ENCODE measurements at places on chromosomes 16 and 17.

DNA sequence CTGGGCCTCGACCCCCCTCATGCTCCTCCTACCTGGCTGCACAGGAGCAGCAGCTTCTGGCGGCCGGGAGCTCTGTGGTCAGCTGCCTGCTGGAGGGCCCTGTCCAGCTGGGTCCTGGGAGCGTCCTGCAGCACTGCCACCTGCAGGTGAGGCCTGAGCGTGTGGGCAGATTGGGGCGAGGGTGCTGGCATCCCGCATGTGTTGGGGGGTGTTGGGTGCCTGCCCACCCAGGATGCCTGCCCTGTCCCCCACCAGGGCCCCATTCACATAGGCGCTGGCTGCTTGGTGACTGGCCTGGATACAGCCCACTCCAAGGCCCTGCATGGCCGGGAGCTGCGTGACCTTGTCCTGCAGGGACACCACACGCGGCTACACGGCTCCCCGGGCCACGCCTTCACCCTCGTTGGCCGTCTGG, 16.5 kb downstream of the FCSK start:
- H3K27me3 ChIP-seq, result no peaks in the 10 kb centered on the region
- H3K4me1 ChIP-seq, result no peaks in the 10 kb centered on the region
- H3K36me3 ChIP-seq, result no peaks in the 10 kb centered on the region
- DNase-seq, result no peak
- H3K27ac ChIP-seq, result no peak overlapping the region
- H3K4me3 ChIP-seq, result no peak overlapping the region

- peaks cover 31% of the 10 kb centered on the region for H3K4me1 ChIP-seq
- H3K27me3 ChIP-seq, result no peaks in the 10 kb centered on the region
- DNase-seq, result no peak
- H3K4me3 ChIP-seq, result no peak overlapping the region
- peaks cover 14% of the 10 kb centered on the region for H3K36me3 ChIP-seq
Measured at GRCh38 chr16:75323933-75324332, 72.5 kb upstream of the BCAR1 start.

GRCh38 chr16:15857724-15858560, 1.1 kb upstream of the MYH11 start:
- DNase-seq, result no peak
- peaks cover 5% of the 10 kb centered on the region for H3K36me3 ChIP-seq
- peaks cover 34% of the 10 kb centered on the region for H3K27me3 ChIP-seq
- H3K27ac ChIP-seq, result no peak overlapping the region

GRCh38 chr16:55642611-55643010, 13.2 kb upstream of the SLC6A2 start:
- no peaks in the 10 kb centered on the region for H3K4me1 ChIP-seq
- no peak overlapping the region for H3K27ac ChIP-seq
- DNase-seq, result no peak
- no peak overlapping the region for H3K4me3 ChIP-seq
- H3K27me3 ChIP-seq, result peaks cover 1% of the 10 kb centered on the region

GRCh38 chr17:36817483-36818048, 119.7 kb upstream of the LHX1 start:
- H3K36me3 ChIP-seq, result no peaks in the 10 kb centered on the region
- no peak overlapping the region for H3K4me3 ChIP-seq
- no peaks in the 10 kb centered on the region for H3K4me1 ChIP-seq
- peaks cover 76% of the 10 kb centered on the region for H3K27me3 ChIP-seq
- H3K27ac ChIP-seq, result no peak overlapping the region
- no peak for DNase-seq

GRCh38 chr16:55539488-55539887, 27.0 kb upstream of the CAPNS2 start:
- H3K4me3 ChIP-seq, result no peak overlapping the region
- H3K27ac ChIP-seq, result no peak overlapping the region
- no peak for DNase-seq
